ENCODE measurements at places on chromosomes 1 and 21. TPM values are rescaled to one million over a fixed set of nuclear protein-coding genes. Genes with fewer than 3 reads are reported as not detected.

Gene RHOC
- total RNA-seq: 446 TPM

Gene ABCG1
- 0.51 TPM for total RNA-seq

Gene ARHGAP30
- total RNA-seq: not detected

Gene LAMC2
- total RNA-seq: 13.8 TPM

Gene ABCD3
- total RNA-seq: 36.1 TPM

Gene GBP1
- total RNA-seq: 12.3 TPM

Gene TMED5
- total RNA-seq: 23.5 TPM

Gene NBL1
- total RNA-seq: 158 TPM

Gene FCGR1A
- total RNA-seq: not detected

Gene PLCH2
- total RNA-seq: 3.2 TPM

Gene RERE
- total RNA-seq: 65.8 TPM

Gene S100A5
- 0.94 TPM for total RNA-seq

Gene CFAP141
- total RNA-seq: not detected

Gene FAM72D
- 0.44 TPM for total RNA-seq

Gene TMEM52
- total RNA-seq: 0.90 TPM

Gene LCK
- total RNA-seq: not detected

Gene GPR153
- 5.8 TPM for total RNA-seq

Gene GUCA2B
- not detected for total RNA-seq

Gene ATAD3B
- 24.3 TPM for total RNA-seq

Gene SPAG17
- not detected for total RNA-seq

Gene GNAT2
- total RNA-seq: not detected

Gene MAP1LC3C
- 0.65 TPM for total RNA-seq

Gene NBPF8
- 15.8 TPM for total RNA-seq

Gene MFSD2A
- 2.5 TPM for total RNA-seq

Gene NDUFV3
- total RNA-seq: 50.6 TPM

Gene MIXL1
- total RNA-seq: 0.17 TPM

Gene RHD
- not detected for total RNA-seq

Gene BACE2
- total RNA-seq: 78.8 TPM

Gene SLC6A9
- total RNA-seq: 67.3 TPM

Gene PHACTR4
- total RNA-seq: 39.9 TPM

Gene TMPRSS15
- total RNA-seq: not detected

Gene LDLRAP1
- total RNA-seq: 20.7 TPM

Gene CFAP74
- not detected for total RNA-seq

Gene CFHR2
- total RNA-seq: not detected

Gene PGLYRP4
- not detected for total RNA-seq

Gene TACSTD2
- 0.33 TPM for total RNA-seq

Gene HAO2
- not detected for total RNA-seq

Gene CACHD1
- total RNA-seq: 10.4 TPM

Gene TRIM58
- 1.7 TPM for total RNA-seq

Gene KCNE2
- total RNA-seq: not detected

All from chondrocyte (in vitro differentiated cells).